ENCODE measurements at places on chromosomes 3 and 15. TPM values are rescaled to one million over a fixed set of nuclear protein-coding genes. Genes with fewer than 3 reads are reported as not detected.

PLXNB1 gene
- 21.2 TPM for total RNA-seq

SNRK gene
- total RNA-seq = 29.8 TPM

DNA sequence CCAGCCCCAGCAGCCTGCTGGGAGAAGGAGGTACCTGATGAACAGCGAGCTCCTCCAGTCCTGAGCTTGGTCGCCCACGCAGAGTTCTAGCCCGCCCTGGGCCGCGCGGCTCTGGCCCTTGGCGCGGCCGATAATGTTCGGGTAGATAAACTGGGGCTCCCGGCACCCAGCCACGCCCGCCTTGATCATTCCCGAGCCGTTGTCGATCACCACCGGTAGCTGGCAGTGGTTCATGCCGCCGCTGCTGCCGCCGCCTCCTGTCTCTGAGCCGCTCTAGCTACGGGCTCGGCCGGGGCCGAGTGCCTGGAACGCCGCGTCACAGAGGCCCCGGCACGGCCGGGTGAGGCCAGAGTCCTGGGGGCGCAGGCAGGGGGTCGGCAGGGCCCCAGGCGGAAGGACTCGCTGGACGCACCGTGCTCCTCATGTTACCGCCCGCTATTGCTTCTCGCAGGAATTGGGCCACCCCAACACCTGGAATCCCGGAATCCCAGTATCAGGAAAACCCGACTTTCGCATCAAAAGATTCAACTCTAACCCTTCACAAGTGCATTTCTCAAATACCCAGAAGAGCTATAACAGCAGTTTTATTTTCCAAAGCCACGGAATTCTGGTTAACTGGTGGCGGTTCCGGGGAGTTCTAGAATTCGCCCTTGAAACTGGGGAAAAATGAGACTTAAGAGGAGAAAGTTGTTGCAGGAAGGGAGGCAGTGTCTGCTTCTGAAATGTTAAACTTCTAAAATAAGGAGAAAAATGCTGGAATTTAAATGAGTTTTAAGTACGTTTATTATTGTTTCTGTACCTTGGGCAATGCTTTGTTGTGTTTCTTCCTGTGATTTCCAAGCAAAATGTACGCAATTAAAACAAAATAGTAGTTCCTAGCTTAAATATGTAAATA, at the start of gene ACTRT3:
TSS of gene ACTRT3 (minus strand) at position 275 of the 895 bp plus-strand sequence. CDS start at position 234, 41 bp downstream.
- peak within 1 kb of the TSS; percentile 91 for H3K27ac ChIP-seq
- peak within 1 kb of the TSS; percentile 49 for H3K4me3 ChIP-seq
- peak; percentile 69 for DNase-seq
- H3K36me3 ChIP-seq = no peaks in the 10 kb centered on the region

- H3K27me3 ChIP-seq = no peaks in the 10 kb centered on the region
- peak; percentile 70 for DNase-seq
- H3K27ac ChIP-seq = peak overlapping the region; percentile 36
- H3K4me3 ChIP-seq = no peak overlapping the region
- no peaks in the 10 kb centered on the region for H3K36me3 ChIP-seq
- H3K4me1 ChIP-seq = no peaks in the 10 kb centered on the region
Measured at GRCh38 chr3:61239871-61240270, 11.4 kb downstream of the FHIT start.

DNA sequence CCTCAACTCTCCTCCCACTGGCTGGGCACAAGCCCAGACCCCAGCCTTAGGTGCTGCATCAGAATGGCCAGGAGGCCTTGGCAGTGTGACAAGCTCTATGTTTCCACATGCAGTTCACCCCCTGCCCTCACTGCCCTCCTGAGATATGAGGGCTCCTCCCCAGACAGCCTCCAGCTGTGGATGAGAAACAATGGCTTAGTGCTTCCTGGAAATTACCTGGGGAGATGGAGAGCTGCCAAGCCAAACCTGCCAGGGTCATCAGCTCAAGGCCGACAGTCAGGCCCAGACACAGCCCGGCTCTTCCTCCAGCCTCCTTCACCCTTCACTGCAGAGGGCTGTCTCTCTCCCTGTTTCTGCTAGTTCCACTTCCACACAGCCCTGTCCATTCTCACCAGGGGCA, 76.3 kb downstream of the MYLK start:
- no peak overlapping the region for H3K27ac ChIP-seq
- no peaks in the 10 kb centered on the region for H3K4me1 ChIP-seq
- no peak overlapping the region for H3K4me3 ChIP-seq
- peak; percentile 23 for DNase-seq

DNA sequence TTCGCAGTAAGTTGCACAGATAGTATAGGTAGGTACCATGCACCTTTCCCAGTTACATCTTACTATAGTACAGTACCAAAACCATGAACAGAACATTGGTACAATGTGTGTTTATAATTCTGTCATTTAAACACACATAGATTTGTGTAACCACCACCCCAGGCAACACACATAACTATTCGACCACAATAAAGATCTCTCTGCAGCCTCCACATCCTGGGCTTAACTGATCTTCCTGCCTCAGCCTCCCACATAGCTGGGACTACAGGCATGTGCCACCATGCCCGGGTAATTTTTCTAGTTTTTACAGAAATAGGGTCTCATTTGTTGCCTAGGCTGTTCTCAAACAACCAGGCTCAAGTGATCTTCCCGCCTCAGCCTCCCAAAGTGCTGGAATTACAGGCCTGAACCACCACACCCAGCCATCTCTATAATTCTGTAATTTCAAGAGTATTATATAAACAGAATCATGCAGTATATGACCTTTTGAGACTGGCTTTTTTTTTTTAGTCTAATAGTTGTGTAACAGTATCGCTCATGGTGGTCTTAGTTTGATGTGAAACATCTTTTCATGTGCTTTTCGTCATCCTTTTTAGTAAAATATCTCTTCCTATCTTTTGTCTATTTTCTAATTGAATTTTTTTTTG, 13.3 kb upstream of the TMF1 start:
- DNase-seq = no peak
- no peaks in the 10 kb centered on the region for H3K4me1 ChIP-seq
- H3K27me3 ChIP-seq = no peaks in the 10 kb centered on the region
- peaks cover 26% of the 10 kb centered on the region for H3K36me3 ChIP-seq
- no peak overlapping the region for H3K4me3 ChIP-seq
